ENCODE measurements at places on chromosomes 16 and 17.
A peak's percentile ranks its signal among the peaks of the same experiment; 100 is the strongest.

- DNase-seq, result no peak
Observed at GRCh38 chr16:89098767-89099430, 5.2 kb downstream of the ACSF3 start.

GRCh38 chr16:68993885-68994284 lies 111.6 kb upstream of the HAS3 start:
- no peak for DNase-seq

DNA sequence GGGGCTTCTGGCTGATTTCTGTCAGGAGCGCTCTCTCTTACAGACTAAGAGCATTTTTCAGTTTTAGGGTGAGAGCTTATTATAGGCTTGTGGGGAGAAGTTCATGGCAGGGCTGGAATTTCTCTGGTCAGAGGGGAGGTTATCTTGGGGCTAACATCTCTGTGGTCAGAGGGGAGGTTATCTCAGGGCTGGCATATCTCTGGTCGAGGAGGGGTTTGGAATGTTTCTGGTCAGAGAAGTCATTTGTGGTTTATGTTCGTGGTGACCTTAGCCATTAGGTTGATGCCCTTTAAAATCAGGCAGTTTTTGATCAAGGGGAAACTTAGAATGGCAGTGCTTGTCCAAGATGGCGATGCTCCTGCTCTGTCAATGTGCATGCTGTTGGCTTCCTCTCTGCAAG lies 10.8 kb upstream of the USP31 start:
- no peak for DNase-seq

DNA sequence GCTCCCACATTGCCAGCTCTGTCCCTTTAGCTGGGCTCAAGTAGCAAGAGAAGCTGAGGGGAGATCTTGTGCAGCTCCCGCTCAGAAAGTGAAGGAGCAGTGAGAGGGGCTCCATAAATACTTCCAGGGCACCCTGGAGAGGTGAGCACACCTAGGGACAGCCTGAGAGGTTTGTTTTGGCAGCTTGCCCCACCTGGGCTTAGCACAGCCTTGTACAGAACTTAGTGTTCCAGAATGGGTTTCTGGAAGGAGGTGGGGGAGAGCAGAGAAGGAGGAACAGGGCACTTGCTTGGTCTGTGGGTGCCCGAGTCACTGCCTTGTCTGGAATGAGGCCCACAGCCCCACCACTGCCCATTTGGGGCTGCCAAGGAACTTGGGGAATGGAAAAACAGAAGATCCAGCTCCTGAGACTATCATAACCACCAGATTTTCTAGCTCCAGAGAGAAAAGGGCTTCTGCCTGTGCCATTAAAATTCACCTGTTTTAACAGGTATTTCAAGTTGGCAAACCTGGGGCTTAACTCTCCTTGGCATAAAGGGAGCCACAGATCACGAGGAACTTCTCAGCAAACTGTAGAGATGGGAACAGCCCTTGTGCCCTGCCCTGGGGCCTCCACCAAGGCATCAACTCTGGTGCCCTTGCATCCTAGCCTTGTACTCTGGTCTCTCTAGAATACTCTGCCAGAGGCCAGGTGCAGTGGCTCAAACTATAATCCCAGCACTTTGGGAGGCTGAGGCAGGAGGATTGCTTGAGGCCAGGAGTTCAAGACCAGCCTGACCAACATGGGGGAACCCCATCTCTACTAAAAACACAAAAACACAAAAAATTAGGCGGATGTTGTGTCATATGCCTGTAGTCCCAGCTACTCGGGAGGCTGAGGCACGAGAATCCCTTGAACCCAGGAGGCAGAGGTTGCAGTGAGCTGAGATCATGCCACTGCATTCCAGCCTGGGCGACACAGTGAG lies 1.9 kb downstream of the PRR15L start:
- DNase-seq, result no peak

GRCh38 chr16:681746-682427 lies 1.7 kb downstream of the STUB1 start:
- no peak for DNase-seq

- no peak for DNase-seq
Observed at GRCh38 chr17:46780003-46780373, 38.5 kb downstream of the WNT3 start.

- DNase-seq, result peak; percentile 83
Observed at GRCh38 chr17:36722121-36722902, 120.9 kb downstream of the MRM1 start.

DNA sequence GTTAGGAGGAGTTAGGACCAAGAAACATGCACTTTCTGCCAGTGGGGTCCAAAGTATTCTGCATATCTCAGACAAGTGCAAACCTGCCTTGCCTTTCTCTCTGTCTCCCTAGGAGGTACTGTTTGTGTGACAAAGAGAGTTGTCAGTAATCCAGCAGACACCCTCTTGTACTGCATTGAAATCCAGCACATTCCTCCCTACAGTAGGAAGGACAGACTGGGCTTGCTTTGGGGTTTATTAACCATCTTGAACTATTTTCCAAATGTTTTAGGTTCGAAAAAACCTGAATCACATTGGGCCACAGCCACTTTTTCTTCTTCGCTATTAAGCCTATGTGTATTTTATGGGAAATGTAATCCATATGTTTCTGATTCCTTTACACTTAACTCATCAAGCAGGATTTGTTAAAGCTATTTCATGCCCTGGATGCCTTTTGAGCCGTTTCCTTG lies 204.2 kb upstream of the KCNJ16 start:
- DNase-seq, result no peak

DNA sequence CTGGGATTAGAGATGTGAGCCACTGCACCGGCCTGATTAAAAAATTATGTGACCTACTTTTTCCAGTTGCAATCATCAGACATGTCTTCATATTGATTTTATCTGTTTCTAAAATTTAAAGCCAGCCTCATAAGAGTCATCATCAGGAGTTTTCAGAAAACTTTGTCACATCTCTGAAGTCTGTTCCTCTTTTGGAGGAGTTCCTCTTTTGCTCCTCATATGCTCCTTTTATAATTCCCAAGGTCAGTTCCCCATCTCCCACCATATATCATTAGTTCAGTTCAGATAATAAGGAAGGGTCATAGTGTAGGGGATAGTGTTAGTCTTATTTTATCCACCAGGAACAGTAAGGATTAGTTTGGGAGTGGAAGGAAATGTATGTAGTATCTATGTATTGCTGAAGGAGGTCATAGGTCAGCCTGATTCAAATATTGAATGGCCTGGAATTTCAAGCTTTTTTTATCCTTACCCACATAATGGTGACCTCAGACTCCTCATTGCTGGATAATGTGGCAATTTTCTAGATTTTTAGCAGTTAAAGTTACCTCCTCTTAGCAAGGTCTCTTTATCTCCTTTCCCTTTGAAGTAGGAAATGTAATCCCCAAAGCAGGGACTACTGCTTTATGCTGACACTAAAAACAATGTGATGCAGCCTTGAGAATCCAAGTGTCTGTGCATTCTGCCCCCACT lies 13.8 kb upstream of the DUSP14 start:
- DNase-seq, result no peak

GRCh38 chr17:16818340-16818739 lies 128.3 kb downstream of the CCDC144A start:
- DNase-seq, result no peak

DNA sequence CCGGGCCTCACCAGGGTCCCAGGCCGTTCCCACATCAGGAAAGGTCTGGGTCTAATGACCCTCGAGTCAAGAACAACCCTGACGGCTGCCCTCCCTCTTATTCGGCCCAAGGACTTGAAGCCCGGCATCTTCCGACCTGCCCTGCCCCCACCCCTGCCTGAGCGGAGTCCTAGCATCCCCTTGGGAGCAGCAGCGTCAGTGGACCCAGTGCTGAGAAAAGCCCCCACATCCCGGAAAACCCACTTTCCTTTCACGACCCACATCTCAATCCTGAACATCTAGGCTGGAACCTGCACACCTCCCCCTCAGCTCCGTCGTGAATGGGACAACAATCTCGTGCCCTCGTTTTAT lies 769 bp downstream of the TMEM88 start:
- DNase-seq, result no peak

- no peak for DNase-seq
Observed at GRCh38 chr17:66417300-66417719, 114.9 kb downstream of the PRKCA start.

- no peak for DNase-seq
Observed at GRCh38 chr17:38448208-38448771, 20.0 kb downstream of the ARHGAP23 start.

- DNase-seq, result no peak
Observed at GRCh38 chr16:84419730-84420129, 51.4 kb downstream of the ATP2C2 start.

- no peak for DNase-seq
Observed at GRCh38 chr17:29640413-29640812, 17.7 kb upstream of the CORO6 start.

- DNase-seq, result no peak
Observed at GRCh38 chr16:87812200-87812656, 46.4 kb upstream of the KLHDC4 start.

DNA sequence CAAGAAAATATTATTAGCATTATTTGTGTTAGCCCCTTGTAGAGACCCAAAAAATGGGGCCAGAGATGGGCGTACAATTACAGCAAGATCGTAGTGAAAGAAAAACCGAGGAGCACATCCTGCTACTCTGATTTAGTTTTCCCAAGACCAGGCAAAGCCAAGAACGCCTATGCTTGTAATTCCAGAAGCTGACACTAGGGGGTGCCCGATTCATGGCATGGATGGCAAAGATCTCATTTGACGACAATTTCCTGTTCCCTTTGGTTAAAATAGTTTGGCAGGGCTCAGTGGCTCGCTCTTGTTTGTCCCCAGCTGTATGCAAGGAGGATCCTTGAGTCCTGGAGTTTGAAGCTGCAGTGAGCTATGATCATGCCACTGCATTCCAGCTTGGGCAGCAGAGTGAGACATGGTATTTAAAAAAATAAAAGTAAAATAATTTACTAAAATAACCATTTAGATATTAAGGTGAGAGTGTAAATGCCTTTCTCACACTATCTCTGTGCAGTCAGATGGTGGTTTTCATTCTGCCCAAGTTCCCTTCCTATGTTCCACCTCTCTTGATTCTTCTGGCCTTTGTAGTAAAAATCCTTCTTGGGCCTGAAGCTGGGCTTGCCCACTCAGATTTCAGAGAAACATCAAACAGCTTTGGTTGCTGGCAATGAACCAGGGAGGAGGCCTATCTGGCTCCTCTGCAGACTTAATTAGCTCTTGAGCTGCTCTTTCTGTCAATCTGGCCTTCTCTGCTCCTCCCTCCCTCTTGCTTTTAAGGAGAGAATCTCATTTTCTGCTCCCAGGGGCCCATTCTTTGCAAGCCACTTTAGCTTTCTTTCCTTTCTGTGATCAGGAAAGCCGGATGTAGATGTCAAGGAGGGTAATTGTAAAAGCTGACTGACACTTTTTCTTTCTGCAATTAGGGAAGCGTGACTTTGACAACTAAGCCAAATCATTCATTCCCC lies 31.2 kb downstream of the TMEM238L start:
- DNase-seq, result peak; percentile 27

DNA sequence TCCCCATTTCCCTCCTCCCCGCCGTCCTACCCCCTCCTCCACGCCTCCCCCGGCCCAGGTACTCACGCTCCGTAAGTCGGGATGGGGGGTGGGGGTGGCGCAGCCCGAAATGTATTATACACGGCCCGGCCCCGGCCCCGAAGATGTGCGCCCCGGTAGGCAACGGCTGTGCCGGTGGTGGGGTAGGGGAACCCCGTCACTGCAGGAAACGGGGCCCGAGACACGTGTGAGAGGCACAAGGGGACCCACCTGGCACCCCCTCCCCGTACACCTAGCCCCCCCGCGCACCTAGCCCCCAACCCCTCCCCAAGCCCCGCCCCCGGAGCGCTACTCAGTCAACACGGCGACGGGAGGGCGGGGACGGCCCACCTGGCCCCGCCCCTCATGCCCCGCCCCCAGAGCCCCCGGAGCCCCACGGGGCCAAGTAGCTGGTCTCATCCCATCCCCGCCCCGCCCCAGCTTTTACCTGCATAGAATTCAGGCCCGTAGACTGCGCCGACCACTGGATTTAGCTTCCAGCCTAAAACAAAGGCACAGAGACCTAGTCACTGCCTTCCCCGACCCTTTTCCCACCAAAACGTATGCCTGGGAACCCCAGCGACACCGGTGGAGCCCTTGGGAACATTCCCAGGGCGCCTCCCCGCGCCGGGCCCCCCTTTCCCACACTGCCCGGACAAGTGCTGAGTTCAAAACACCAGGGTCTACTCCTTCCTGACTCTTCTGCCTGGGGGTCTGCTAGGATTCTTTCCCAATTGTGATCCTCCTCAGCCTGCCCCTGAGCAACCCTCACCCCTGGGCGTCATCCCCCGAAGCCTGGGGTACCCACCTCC lies 22.8 kb downstream of the ENGASE start:
- no peak for DNase-seq

DNA sequence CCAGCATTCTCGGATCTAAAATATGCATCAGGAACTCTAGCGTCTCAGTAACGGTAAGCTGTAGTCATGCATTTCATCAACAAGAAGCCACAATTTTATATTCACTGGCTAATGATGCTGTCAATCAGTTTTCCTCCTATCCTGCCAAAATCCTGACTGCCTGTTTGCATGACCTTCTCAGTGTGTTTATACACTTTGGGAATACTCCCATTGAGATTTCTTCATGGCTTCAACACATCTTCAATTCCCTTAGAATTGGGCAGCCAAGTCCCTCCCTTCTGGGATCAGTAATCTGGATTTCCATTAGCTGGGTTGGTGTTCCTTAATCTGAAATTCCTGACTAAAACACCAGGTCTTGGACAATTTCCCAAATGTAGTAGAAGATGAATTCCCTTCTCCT lies 348.9 kb upstream of the DYNLRB2 start:
- no peak for DNase-seq

GRCh38 chr17:17491031-17491471 lies 5.1 kb downstream of the RASD1 start:
- no peak for DNase-seq

DNA sequence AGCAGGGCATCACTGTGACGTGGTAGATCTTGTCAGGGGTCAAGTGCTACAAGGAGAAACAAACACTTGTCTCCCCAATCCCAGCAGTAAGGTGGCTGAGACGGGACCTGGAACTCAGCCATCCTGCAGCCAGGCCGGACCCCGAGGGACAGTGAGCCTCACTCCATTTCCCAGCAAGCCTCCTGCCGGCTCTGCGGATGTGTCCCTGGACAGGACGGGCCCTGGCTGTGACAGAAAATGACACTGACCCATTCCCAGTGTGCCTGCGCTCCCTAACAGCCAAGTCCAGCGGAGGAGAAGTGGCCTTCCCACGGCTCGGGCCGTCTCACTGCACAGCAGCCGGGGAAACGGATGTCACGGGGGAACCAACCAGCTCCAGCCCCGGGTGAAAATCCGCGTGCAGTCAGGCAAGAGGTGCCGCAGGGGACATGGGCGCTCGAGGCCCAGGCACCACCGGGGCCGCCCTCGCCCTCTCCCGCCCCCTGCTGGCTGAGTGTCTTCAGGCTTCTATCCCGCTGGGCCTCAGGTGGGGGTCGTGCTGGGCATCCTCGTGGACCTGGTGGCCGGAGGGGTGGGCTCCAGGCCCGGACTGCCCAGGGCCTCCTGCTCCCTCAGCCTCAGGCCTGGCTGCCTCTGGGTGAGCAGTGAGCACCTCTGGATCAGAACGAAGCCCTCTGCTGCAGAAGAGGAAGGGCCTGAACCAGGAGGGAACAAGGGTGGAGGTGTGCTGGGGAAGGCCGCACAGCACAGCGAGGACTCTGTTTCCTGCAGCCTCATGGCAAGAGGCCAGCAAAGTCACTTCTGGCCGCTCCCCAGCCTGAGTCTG lies 6.7 kb downstream of the HAGHL start:
- no peak for DNase-seq
